A673 (cell line): ENCODE measurements at places on chromosomes 1 and 21. TPM values are rescaled to one million over a fixed set of nuclear protein-coding genes. Genes with fewer than 3 reads are reported as not detected.

- DNase-seq: no peak
These were observed 37.0 kb downstream of the IRF2BP2 start for GRCh38 chr1:234572966-234573365.

DNA sequence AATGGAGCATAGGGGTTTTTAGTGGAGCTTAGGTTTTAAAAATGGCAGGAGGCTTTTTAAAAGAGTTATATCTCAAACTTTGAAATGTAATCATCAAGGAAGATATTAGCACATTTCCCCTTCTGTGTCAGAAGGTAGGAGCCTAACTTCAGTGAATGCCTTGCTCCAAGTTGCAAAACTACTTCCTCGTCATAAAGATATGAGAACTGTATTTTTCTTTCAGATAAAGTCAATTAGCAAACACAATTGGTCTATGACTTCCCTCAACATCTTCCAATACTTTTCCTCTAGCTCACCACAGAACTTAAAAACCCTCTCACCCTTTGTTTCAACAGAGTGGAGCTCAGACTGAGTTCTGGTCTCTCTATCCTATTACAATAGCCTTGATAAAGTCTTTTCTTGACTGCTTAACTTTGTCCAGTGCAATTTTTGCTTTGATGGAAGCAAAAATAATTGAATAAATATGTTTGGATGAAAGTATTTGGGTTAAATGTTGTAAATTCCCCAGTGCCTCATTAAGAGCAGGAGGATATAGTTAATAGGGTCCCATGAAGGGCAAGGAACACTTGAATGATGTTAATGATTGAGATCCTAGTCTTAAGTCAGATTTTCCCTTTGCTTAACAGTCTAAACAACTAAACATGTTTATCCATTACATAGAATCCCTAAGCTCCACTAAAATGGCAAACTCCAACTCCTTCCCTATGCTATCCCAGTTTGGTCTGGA lies 58.9 kb downstream of the TNFSF18 start:
- no peak for DNase-seq

Gene TPTE
- not detected in 2 replicates for total RNA-seq

DNA sequence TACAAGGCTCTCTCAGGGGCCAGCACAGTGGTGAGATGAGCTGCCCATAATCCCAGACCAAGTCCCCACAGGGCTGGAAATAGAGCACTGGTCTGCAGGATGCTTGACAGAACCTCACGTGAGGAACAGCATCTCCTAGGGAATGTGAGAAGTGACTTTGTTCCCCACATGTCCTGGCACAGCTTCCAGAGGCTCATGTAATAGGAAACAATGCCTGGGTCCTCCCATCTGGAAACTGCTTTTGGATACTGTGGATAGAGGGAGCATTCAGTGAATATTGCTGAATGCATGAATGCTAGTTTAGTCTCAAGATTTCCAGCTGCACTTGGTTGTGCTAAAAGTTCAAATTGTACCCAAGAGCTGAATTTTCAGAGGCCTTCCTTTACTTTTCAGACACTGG lies 146.2 kb downstream of the TNR start:
- no peak for DNase-seq

GRCh38 chr1:170044187-170044586 lies 30.3 kb downstream of the KIFAP3 start:
- no peak for DNase-seq

DNA sequence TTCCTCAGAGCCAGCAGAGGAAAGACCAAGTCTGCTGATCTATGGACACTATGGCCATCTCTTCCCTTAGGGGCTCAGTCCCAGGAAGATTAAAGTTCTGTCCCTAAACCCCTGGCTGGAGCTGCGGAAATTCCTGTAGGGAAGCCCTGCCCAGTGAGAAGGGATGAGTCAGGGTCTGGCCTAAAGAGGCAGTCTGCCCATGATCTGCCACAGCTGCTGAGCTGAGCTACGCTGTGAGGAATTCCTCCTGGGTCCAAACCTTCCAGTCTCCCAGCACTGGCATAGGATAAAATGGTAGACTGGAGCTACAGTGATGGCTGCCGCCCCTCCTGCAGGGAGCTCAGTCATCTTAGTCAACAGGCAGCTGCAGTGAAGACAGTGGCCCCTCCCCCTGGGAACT lies 213.7 kb downstream of the BRINP2 start:
- no peak for DNase-seq

Gene MIS18A
- 38.9 and 40.1 TPM in 2 replicates for total RNA-seq

Gene OR2T33
- not detected in 2 replicates for total RNA-seq

Gene CIART
- total RNA-seq: 3.5 and 4.9 TPM in 2 replicates
